Aorta (tissue), 5 donors: ENCODE measurements at places on chromosomes 2 and 18. TPM values are rescaled to one million over a fixed set of nuclear protein-coding genes. Genes with fewer than 3 reads are reported as not detected.

DNA sequence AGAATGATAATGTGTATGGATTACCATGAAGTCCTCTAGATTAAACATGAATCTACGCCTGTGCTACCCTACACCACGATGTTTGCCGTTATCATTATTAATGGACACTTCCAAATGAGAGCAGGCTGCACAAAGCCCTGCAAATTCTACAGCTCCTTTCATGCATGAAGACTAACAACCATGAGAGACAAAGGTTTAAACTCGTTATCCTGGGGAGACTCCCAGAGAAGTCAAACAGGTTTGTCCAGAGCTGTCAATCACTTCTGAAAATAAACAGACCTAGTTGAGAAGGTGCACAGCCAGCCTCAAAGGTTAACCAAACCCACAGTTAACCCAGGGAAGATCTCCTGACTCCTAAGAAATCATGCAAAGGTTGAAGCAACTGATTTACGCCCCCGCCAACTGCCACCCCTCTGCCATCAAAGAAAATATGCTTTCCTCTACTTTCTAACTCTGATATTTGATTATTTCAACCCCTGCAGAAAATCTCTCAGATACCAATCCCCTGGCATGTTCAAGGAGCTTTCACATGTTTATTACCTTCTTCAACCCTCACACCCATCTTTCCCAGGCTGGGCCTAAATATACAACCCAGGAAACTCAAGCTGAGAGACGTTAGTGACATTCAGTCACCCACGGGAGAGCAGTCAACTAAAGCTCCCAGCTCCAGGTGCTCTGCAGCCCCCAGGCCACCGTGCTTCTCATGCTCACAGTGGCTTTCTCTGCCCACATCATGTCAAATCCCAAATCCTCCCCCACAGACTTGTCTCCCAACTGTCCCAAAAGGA, 35.9 kb downstream of the MYO5B start:
- no peak for DNase-seq
- H3K27ac ChIP-seq = no peak overlapping the region
- H3K4me3 ChIP-seq = no peak overlapping the region

GRCh38 chr2:152890736-152891135, 172.3 kb downstream of the ARL6IP6 start:
- no peak overlapping the region for H3K27ac ChIP-seq
- no peaks in the 10 kb centered on the region for H3K27me3 ChIP-seq
- H3K4me3 ChIP-seq = no peak overlapping the region
- H3K36me3 ChIP-seq = no peaks in the 10 kb centered on the region
- H3K4me1 ChIP-seq = no peaks in the 10 kb centered on the region

DNA sequence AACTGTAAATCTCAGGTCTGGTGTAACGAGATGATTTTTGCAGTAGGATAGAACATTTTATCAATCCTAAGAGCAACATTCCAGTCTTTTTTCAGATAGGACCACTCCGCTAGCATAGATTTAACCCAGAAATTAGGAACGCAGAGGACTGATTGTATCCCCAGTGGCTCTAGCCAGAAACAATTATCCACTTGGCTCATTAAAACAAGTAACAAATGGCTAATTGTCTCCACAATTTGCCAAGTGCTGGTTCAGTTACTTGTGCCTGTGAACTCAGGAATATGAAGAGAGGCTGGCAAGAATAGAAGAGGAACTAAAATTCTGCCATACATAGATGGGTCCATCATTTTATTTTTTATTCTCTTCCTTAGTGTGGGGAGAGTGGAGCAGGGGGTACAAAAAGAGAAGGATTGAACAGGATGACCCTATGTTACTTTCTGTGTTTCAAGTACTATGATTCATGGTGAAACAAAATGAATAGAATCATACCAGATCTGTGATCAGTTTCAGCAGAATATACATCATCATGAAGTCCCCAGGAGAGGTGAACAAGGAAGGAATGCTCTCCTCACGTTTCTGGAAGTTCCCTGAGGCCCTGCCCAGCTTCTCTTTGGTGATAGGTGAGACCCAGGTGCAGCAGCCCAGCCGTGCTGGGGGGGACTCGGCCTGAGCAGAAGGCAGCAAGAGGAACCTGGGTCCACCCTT, 121.6 kb downstream of the ARL4C start:
- no peaks in the 10 kb centered on the region for H3K36me3 ChIP-seq
- no peaks in the 10 kb centered on the region for H3K27me3 ChIP-seq
- no peak for DNase-seq

CXCR1 gene
- 0.63 TPM for polyA plus RNA-seq

AQP12A gene
- polyA plus RNA-seq = 2.5 TPM

FSHR gene
- polyA plus RNA-seq = not detected

GYPC gene
- 118 TPM for polyA plus RNA-seq
